Pancreas (tissue), 10 donors: ENCODE measurements at places on chromosomes 12 and 14.

- no peak for DNase-seq
- no peaks in the 10 kb centered on the region for H3K4me1 ChIP-seq
- no peak overlapping the region for H3K4me3 ChIP-seq
- H3K27me3 ChIP-seq: no peaks in the 10 kb centered on the region
- no peaks in the 10 kb centered on the region for H3K36me3 ChIP-seq
Observed at GRCh38 chr12:1885082-1885596, 33.3 kb downstream of the CACNA2D4 start.

DNA sequence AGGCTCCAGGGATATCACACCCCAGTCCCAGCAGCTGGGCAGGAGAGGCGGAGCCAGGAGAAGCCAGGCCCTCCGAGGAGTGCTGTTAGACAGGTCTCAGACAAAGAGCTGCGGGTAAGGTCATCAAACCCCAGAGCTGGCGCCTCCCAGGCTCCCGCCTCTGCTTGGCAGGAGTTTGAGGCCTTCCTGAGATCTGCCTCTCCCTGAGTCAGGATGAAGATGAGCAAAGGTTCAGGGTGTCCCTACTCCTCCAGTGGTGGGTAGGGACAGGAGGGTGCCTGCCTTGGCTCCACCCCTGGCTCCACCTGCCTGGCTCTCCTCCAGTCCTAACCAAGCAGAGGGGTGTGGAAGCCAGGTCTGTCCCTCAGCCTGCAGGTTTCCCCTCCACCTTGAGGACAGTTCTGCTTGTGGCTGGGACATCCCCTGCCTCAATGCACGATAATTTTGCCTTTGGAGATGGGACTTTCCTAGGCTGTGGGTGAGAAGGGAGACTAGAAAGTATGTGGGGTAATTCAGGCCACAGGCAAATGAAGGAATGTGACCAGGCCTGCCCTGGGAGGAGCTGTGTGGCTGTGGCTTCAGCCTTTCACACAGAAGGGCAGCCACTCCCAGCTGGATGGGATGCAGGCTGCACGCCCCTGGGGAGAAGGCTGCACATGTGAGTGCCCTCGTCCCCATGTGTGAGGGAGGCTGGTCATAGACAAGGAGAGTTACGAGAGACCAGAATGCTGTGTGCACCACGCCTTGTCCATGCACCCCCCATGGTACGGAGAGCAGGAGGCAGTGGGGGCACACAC, 2.2 kb downstream of the PLEKHG6 start:
- H3K27ac ChIP-seq: peak overlapping the region; percentile 42
- H3K36me3 ChIP-seq: no peaks in the 10 kb centered on the region
- H3K4me1 ChIP-seq: no peaks in the 10 kb centered on the region
- H3K27me3 ChIP-seq: no peaks in the 10 kb centered on the region

DNA sequence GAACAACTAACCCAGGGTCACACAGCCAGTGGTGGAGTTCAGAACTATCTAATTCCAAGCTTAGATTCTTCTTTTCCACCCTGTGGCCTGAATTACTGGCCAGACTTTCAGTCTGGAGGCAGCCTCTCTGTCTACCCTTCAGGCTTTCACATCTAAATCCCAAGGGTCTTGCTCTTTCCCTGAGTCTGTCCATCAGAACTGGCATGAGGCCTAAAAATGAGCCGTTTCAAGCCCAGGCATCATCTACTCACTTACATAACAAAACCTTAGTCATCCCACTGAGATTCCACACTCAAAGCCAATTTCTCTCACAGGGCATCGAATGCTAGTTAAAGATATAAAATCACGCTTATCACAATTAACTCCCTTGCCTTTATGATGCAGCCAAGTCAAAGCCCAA, 1.3 kb upstream of the PTGDR start:
- H3K4me1 ChIP-seq: no peaks in the 10 kb centered on the region
- H3K36me3 ChIP-seq: no peaks in the 10 kb centered on the region
- no peaks in the 10 kb centered on the region for H3K27me3 ChIP-seq
- DNase-seq: no peak

DNA sequence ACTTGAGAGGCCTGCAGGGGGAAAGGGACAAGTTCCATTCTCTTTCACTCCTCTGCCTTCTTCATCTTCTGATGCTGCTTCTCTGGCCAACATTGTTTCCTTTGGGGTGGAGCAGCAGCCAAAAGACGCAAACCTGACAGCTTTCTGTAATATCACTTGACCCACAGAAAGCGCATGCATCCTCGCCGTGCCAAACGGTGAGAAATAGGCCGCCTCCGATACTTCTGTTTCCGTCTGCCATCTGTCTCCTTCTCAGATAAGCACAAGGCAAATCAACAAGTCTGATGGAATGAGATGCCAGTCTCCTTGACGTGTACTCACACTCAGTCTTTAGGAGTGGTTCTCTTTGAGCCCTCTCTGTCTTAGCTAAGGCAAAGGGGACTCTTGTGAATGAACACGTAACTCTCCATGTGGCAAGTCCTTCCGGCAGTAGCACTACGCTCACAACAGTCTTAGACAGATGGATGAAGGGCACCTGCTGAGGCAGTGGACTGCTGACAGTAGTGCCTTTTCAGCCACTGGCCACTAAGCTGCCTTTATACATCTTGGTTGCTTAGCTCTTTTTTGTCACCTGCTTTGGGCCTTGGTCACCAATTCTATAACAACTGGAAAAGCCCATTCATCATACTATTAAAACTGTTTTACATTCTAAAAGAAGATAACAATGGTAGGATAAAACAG, 214.1 kb downstream of the FBXL14 start:
- DNase-seq: no peak
- H3K36me3 ChIP-seq: no peaks in the 10 kb centered on the region
- no peak overlapping the region for H3K27ac ChIP-seq
- H3K4me3 ChIP-seq: no peak overlapping the region
- no peaks in the 10 kb centered on the region for H3K27me3 ChIP-seq
- H3K4me1 ChIP-seq: no peaks in the 10 kb centered on the region

DNA sequence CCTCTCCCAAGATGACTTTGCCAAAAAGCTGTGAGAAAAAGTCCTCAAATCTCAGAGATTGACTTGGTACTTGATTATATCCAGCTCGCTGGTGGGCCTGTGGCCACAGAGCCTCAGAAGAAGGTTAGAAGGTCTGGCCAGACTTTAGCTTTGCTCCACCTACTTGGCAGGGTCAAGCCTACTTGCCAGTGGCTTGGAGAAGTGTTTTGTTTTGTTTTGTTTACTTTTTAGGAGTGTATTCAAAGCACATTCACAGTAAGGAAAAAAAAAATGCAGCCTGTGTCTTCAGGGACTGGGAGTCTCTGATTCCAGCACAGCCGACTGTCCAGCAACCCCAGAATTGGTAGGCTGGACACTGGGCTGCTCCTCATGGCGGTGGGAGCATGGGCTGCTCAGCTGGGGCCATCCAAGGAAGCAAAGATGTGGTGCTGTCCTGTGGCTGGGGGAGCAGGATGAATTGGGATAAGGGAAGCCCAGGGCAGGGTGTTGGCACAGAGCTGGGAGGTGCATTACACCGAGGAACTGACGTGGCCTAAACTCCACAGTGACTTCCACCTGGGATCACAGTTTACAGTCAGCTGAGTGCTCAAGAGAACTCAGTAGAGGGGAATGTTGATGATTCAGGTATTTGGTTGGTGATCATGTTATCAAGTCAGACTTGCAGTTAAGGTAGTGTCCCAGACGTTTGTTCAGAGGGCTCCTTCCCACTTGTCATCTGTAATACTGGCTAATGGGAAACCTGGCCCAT, 73.5 kb downstream of the PPP2R5C start:
- DNase-seq: no peak
- no peak overlapping the region for H3K4me3 ChIP-seq
- H3K27ac ChIP-seq: peak overlapping the region; percentile 34

GRCh38 chr14:94395888-94396574, 7.6 kb upstream of the SERPINA1 start:
- H3K27ac ChIP-seq: peak overlapping the region; percentile 77
- H3K4me3 ChIP-seq: no peak overlapping the region
- H3K4me1 ChIP-seq: peaks cover 16% of the 10 kb centered on the region

GRCh38 chr12:57965766-57966165, 24.4 kb downstream of the ATP23 start:
- no peak overlapping the region for H3K4me3 ChIP-seq
- no peak for DNase-seq
- H3K27me3 ChIP-seq: no peaks in the 10 kb centered on the region
- H3K27ac ChIP-seq: no peak overlapping the region
- H3K4me1 ChIP-seq: no peaks in the 10 kb centered on the region

GRCh38 chr12:30679241-30679640, 16.4 kb downstream of the IPO8 start:
- no peak for DNase-seq
- H3K36me3 ChIP-seq: peaks cover 33% of the 10 kb centered on the region
- no peaks in the 10 kb centered on the region for H3K4me1 ChIP-seq
- H3K27ac ChIP-seq: no peak overlapping the region
- no peaks in the 10 kb centered on the region for H3K27me3 ChIP-seq
- no peak overlapping the region for H3K4me3 ChIP-seq

DNA sequence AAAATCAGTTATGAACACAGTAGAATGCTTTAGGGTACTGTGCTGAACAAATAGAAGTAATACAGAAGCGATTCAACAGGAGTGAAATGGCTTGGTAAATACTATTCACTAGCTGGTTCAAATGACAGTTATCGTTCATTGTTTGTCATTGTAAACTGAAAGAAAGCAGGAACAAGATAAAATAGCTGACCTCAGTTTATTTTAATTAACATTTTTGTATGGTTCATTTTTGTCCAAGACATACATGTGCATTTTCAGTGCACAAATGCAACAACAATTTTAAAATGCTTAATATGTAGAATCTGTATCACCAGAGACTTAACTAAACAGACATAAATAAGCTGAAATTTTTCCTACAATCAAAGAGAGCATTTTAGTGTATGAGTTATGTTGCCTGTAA, 49.9 kb downstream of the ALX1 start:
- H3K27me3 ChIP-seq: peaks cover 4% of the 10 kb centered on the region
- DNase-seq: no peak
- no peaks in the 10 kb centered on the region for H3K36me3 ChIP-seq
- H3K4me1 ChIP-seq: no peaks in the 10 kb centered on the region
- no peak overlapping the region for H3K27ac ChIP-seq
- H3K4me3 ChIP-seq: no peak overlapping the region

- no peaks in the 10 kb centered on the region for H3K36me3 ChIP-seq
- no peaks in the 10 kb centered on the region for H3K27me3 ChIP-seq
- H3K4me3 ChIP-seq: no peak overlapping the region
Observed at GRCh38 chr12:52740584-52740983, 36.6 kb downstream of the KRT76 start.

GRCh38 chr14:55417955-55418354, 6.3 kb upstream of the ATG14 start:
- DNase-seq: no peak
- H3K4me1 ChIP-seq: peaks cover 3% of the 10 kb centered on the region
- H3K36me3 ChIP-seq: no peaks in the 10 kb centered on the region
- no peak overlapping the region for H3K27ac ChIP-seq

DNA sequence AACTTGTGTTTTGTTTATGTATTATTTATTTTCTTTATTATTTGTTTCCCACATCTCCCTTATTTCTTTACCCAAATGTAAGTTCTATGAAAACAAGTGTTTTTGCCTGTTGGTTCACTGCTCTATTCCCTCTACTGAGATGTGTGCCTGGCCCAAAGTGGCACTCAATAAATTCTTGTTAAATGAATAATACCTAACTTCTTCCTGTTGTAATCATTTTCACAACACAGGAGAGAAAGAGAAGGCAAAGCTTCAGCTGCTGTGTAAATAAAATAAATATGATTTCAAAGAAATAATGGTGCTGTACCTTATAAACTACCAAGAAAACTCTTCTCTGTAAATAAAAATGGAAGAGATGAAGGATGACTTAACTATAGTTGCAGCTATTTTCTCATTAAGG, 116.2 kb downstream of the TRHDE start:
- no peaks in the 10 kb centered on the region for H3K36me3 ChIP-seq
- no peak overlapping the region for H3K4me3 ChIP-seq
- H3K27ac ChIP-seq: no peak overlapping the region
- H3K27me3 ChIP-seq: no peaks in the 10 kb centered on the region

GRCh38 chr12:68794653-68795251, 13.2 kb upstream of the MDM2 start:
- H3K27me3 ChIP-seq: no peaks in the 10 kb centered on the region
- no peaks in the 10 kb centered on the region for H3K36me3 ChIP-seq
- no peak overlapping the region for H3K27ac ChIP-seq
- DNase-seq: no peak
- no peaks in the 10 kb centered on the region for H3K4me1 ChIP-seq
- no peak overlapping the region for H3K4me3 ChIP-seq

DNA sequence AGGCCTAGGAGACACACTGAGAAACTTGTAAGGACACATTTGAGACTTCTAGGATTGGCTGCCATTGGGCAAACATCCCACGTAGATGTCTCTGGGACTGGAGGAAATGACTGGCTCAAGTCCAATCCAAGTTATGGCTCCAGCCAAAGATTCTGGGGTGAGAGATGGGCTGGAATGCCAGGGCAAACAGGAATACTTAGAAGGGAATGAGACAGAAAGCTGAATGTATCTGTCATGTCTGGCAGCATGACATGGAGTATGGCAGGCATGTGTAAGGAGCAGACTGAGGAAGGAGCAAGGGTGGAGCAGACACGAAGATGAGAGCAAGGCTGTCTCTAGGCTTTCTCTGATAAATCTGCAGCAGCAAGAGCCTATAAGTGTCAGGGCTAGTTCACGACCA, 209.2 kb downstream of the PHLDA1 start:
- H3K4me3 ChIP-seq: no peak overlapping the region
- no peaks in the 10 kb centered on the region for H3K27me3 ChIP-seq
- no peak overlapping the region for H3K27ac ChIP-seq
- no peaks in the 10 kb centered on the region for H3K4me1 ChIP-seq
- DNase-seq: no peak
- H3K36me3 ChIP-seq: no peaks in the 10 kb centered on the region

GRCh38 chr14:88614218-88614907, 51.5 kb downstream of the ZC3H14 start:
- peaks cover 12% of the 10 kb centered on the region for H3K36me3 ChIP-seq
- H3K27me3 ChIP-seq: no peaks in the 10 kb centered on the region
- H3K4me3 ChIP-seq: no peak overlapping the region
- peak overlapping the region; percentile 51 for H3K27ac ChIP-seq
- DNase-seq: no peak
- peaks cover 7% of the 10 kb centered on the region for H3K4me1 ChIP-seq

DNA sequence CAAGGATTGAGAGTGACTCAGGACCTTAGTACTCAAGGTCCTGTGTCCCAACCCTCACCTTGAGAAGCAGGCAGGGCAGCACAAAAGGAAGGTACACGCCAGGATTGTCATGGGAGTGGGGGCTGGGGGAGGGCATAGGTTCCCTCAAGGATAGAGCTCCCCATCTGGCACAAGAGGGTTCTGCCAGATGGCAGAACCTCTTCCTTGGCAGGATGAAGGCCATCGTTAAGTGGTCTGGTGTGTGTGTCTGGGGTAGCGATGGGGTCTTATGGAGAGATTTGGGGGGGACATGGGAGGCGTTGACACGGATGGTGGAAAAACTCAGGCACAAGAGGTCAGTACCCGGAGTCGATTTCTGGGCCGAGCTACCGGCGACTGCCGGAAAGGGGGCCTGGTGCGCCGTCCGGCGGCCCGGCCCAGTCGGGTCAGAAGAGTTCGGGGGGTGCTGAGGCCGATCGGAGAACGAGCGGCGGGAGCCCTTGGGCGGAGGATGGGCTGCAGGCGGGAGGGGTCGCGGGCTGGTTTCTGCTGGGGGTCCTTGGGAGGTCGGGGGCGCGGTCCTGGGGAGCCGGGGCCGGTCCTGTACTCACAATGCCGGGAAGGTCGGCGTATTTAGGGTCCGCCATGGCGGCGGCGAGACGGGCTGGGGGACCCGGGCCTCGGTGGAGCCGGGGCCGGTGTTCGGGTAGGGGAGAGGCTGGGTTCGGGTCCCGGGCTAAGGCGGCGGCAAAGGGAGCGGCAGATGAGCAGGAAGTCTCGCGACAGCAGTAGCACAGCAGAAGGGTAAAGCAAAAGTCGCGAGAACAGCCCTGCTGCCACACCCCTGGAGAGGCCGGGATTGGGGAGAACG, at the start of gene DCTN2:
TSS of gene DCTN2 (minus strand) at position 755 of the 850 bp plus-strand sequence. CDS start at position 626, 129 bp downstream.
- peak; percentile 94 for DNase-seq
- H3K4me1 ChIP-seq: peaks cover 5% of the 10 kb centered on the region
- peak within 1 kb of the TSS; percentile 94 for H3K4me3 ChIP-seq
- no peaks in the 10 kb centered on the region for H3K36me3 ChIP-seq
- H3K27ac ChIP-seq: peak within 1 kb of the TSS; percentile 76
